HTR-8/SVneo (cell line): ENCODE measurements at places on chromosomes 11 and 22.

GRCh38 chr11:61613051-61613450 is 32.2 kb upstream of the SYT7 start:
- DNase-seq, result no peak

- peak; percentile 59 for DNase-seq
Measured at GRCh38 chr11:66478729-66479393, 1.4 kb upstream of the DPP3 start.

DNA sequence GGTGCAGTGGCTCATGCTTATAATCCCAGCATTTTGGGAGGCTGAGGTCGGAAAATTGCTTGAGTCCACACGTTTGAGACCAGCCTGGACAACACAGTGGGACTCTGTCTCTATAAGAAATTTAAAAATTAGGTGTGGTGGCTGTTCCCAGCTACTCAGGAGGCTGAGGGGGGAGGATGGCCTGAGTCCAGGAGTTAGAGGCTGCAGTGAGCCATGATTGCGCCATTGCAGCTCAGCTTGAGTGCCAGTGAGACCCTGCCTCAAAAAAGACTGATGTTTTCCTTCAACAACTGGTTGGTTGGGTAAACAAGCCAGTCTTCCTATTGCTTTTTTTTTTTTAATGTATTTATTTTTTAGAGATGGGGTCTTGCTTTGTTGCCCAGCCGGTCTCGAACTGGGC is 9.2 kb downstream of the XBP1 start:
- DNase-seq, result no peak

GRCh38 chr11:119340335-119341221 is at the start of gene C1QTNF5:
Gene C1QTNF5 (minus strand): TSS chr11:119340883. CDS start chr11:119340397, 486 bp downstream.
- no peak for DNase-seq

DNA sequence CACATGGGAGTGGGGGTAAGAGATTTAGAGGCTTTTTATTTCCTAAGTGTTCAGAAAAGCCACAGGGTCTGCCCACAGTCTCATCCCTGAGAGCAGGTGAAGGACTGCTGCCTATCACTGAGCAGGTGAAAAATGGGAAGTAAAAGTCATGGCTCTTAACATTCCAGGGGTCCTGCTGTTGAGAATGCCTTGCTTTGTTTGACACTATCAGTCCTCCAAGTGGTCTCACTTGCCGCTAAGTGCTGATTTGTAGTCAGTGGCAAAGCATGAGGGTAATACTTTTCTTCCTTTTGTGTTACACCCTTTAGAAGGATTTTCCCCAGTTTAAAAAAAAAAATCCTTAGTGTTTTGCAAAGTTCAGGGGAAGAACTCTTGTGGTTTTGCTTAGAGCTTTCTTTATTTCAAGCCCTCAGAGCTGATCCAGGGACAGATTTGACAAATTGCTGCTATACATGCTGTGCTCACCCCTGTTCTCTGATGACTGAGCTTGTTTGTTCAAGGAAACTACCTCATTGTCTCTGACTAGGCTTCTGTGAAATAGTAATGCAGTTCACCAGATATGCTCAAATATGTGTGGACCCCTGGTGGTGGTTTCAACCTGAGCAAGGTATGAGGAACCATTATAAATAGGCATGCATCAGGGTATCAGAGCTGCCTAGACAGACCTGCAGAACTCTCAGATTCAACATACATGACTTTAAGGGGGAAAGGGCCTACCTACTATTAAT is 141.0 kb downstream of the ARHGAP42 start:
- DNase-seq, result peak; percentile 49

- DNase-seq, result no peak
Measured at GRCh38 chr11:47389577-47390421, 11.5 kb upstream of the SPI1 start.

DNA sequence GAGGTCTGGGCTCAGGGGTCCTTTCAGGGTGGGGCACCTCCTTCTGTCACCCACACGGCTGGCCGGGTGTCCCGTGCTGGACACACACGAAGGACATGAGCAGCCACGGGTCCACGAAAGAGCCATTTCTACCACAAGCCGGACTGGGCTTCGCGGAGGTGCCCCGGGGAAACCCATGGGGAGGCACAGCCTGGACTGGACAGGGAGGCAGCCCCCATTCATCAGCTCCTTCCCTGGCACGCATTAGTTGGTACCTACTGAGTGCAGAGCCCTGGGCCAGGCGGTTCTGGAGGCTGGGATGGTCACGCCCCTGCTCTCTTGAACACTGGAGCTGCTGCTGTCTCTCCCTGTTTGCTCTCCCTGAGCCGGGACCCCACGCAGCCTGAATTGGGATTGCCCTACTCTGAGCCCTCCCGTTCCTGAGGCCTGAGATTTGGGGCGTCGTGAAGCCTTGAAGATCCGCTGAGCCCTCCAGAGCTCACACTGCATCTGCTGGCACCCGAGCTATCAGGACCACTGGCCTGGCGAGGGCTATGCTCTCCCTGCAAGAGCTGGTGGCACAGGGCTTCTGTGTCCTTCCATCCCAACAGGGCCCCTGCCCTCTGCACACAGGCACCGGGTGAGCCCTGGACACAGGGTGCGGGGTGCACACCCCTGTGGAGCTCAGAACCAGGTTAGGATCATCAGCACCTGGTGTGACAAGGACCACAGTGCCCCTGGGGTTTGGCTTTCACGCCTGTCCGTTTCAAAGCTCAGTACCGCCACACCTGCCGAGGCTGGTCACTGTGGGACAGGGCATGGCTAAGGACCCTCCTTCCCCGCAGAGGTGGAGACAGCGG is 84.6 kb downstream of the MYEOV start:
- no peak for DNase-seq

- no peak for DNase-seq
Measured at GRCh38 chr11:10414181-10414580, 40.9 kb upstream of the AMPD3 start.

GRCh38 chr11:13952668-13953067 is 9.9 kb upstream of the SPON1 start:
- no peak for DNase-seq

GRCh38 chr11:16863389-16863788 is 124.9 kb downstream of the C11orf58 start:
- no peak for DNase-seq

GRCh38 chr11:66084821-66085475 is 14.9 kb downstream of the PACS1 start:
- DNase-seq, result no peak

DNA sequence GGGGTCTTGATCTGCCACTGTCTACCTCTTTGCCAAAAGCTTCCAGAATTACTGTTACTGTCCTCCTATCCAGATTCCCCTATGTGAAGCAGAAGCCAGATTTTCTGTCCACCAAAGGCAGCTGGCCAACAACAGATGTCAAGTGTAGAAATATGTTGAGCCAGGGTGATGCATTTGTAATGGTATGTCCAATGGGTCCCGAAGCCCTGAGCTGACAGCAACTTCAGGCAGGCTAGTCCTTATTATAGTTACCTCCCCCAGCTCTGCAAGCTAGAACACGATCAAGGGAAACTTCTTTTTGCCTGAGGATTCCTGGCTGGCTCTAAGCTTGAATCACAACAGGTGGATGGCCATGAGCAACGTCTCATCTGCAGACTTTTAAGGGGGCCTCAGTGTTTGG is 10.2 kb downstream of the PAMR1 start:
- DNase-seq, result no peak

DNA sequence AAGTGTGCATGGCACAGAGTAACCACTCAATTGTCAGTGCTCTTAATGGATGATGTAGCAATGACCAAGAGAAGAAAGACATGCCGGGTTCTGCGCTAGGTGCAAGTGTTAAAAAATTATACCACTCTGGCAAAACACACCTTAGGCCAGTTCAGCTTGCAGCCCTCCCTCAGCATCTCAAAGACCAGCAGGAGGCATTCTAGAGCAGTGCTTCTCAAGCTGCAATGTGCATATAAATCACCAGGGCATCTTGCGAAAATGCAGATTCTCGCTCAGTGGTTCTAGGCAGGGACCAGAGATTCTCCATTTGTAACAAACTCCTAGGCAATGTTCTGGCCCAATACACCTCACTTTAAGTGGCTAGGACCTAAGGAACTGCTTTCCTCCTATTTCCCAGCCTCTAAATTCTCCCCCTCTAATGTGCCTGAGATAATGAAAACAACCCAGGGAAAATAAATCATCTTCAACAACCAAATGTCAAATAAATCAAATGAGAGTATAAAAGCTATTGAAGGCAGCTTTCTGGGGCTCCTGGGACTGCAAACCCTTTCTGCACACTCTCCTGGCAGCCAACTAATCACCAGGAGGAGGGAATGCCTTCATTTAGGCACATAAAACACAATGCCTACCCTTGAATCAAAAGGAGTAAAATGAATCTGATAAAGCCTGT is 337.2 kb upstream of the API5 start:
- no peak for DNase-seq

DNA sequence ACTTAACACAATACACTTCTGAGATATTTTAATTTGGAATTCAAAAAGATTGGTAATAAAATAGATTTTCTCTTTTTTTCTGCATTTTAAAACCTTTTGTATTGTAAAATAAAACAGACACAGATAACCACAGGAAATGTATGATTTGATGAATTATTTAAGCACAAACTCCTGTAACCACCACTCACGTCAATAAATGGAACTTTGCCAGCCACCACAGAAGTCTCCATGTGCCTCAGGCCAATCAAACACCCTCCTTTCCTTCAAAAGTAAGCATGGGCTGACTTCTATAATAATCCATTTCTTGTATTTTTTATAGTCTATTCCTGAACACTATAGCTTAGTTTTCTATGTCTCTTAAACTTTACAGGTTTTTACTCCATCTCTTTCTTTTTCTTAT is 721.7 kb downstream of the DLG2 start:
- DNase-seq, result no peak

DNA sequence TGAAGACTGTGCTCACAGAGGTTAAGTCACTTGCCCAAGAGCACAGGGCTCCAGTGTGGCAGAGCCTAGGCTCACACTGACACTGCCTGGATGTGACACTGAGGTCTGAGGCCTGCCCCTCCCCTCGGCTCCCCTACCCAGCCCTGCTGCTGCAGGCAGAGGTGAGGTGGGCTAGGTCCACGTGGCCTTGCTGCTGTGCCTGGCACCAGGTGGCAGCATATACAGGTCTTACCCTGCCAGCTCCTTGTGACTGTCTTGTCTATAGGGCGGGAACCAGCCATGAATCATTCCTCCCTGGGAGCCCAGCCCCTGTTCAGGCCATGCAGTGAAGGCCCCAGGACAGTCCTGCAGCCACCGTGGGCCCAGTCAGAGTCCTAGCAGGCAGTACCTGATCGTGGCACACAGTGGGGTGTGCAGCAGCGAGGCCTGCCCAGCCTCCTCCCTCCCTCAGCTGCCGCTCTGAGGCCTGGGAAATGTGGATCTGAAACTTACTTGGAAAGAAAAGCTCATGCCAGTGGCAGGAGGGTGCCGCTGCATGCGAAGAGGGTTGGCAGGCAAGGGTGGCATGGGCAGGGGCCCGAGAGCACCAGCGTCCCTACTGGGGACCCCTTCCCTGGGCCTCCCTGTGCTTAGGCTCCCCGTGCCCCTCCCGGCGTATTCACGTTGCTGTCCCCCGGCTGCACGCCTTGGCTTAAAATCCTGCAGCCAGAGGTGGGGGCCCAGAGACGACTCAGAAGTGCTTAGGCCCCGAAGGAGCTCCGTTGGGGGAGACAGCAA is 1.2 kb upstream of the CERK start:
- DNase-seq, result peak; percentile 71

GRCh38 chr11:79440571-79441460 is at the start of gene TENM4:
Gene TENM4 (minus strand): TSS chr11:79441030. CDS start chr11:79069944, 371,086 bp downstream.
- no peak for DNase-seq

- peak; percentile 36 for DNase-seq
Measured at GRCh38 chr11:46912526-46913150, 5.7 kb downstream of the LRP4 start.

GRCh38 chr11:2837096-2837601 is 48.4 kb downstream of the CDKN1C start:
- peak; percentile 76 for DNase-seq

DNA sequence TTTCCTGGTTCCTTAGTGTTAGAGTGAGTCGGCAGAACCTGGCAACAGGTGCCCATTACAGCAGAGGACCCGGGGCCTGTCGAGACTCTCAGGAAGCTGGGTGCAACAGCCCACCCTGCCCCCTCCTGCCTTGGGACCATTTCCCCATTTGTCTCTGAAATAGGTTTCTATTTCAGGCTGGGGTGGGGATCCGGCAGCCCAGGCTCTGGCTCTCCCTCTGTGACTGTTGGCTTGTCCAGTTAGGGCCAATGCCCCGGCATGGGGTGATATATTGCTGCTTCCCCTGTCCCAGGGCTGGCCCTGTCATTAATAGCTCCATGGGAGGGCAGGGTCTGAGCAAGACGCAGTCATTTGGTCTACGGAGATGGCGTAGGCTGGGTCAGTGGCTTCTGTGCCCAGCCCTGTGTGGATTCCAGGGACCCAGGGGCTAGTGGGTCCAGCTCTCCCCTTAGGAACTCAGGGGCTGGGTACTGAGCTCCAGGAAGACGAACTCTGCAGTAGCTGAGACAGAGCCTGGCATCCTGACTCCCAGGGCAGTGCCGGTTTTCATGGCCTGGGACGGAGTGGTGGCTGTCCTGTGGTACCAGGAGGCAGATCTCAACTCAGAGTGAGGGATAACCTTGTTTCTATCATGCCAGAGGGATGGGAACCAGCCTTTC is 2.7 kb downstream of the P2RY6 start:
- no peak for DNase-seq

DNA sequence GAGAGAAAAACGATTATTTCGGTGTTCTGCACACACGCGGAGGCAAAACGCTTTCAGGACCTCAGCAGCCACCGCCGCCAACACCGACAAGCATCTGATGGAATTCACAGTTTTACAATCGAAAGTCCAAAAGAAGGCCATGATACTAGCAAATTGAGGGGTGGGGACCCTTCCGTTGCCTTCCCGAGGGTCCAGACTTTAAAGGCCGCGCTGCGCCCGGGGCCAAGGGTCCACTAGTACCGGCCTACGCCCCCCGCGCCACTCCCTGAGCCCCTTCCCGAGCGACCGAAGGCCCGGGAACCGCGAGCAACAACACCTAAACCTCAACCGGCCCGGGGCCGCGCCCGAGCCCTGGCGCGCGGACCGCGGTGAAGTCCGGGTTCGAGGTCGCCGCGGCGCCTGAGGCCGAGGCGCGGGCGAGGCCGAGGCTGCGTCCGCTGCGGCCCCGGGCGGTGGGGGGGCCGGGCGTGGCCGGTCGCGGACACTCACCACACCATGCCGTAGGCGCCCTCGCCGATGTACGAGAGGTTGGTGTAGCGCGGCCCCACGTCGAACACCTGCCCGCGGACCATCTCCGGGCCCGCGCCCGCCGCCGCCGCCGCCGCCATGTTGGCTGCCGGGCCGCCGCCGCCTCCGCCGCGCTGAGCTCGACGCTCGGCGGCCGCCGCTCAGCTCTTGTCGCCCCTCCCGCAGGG is 465 bp downstream of the MAPK1 start:
- no peak for DNase-seq

GRCh38 chr11:15602785-15603567 is 488.3 kb downstream of the INSC start:
- no peak for DNase-seq

- DNase-seq, result no peak
Measured at GRCh38 chr22:37065961-37066360, 14.4 kb downstream of the KCTD17 start.

GRCh38 chr11:19558189-19558986 is 154.2 kb upstream of the NAV2 start:
- no peak for DNase-seq

GRCh38 chr11:85718991-85719807 is 33.2 kb upstream of the CCDC89 start:
- DNase-seq, result peak; percentile 88
